Right cardiac atrium (tissue), 5 donors: ENCODE measurements at places on chromosomes 5 and 9.

- DNase-seq = no peak
These were observed 244.9 kb downstream of the DMAC1 start for GRCh38 chr9:7554699-7555098.

GRCh38 chr9:128940946-128941755 is 6.3 kb downstream of the DOLK start:
- DNase-seq = no peak

DNA sequence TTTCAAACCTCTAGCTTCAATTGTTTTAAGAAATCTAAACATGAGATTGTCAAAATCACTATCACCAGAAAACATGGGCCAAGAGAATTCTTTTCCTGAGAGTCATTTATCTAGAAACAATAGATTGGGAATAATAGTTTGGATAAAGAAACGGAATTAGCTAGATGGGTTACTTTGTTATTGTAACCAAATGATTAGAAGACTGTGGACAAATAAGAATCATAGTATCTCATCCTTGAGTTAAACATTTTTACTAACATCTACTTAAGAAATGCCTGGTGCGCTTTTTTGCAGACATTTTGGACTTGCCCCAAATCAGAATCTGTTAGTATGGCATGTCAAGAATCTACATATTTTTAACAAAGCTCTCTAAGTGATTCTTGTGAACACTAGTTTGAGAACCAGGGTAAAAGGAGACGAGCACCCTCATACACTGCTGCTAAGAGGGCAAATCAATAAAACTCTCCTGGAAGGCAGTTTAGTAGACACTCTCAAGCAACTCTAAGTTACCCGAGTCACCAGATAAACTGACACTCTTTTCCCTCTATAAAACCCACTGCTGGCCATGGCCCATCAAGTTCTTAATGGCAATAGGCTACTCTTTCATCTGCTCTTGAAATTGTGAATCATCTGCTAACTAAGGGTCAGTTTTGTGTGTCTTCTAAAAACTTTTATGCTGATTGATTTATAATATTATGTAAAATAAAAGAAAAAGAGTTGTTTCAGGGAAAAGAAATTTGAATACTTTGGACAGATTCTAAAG is 39.1 kb downstream of the TPD52L3 start:
- no peak for DNase-seq

GRCh38 chr9:18847576-18848275 is 185.3 kb downstream of the SAXO1 start:
- no peak for DNase-seq

GRCh38 chr5:96279801-96280542 is 153.1 kb downstream of the PCSK1 start:
- DNase-seq = no peak
